ENCODE measurements at places on chromosomes 13 and 19.

- no peak for DNase-seq
Measured at GRCh38 chr13:56066321-56066720, 1074.4 kb upstream of the PRR20A start.

- no peak for DNase-seq
Measured at GRCh38 chr13:49608651-49609331, 19.5 kb upstream of the ARL11 start.

- DNase-seq = no peak
Measured at GRCh38 chr13:96551546-96551945, 442.7 kb downstream of the OXGR1 start.

GRCh38 chr19:21587117-21587461 lies 81.7 kb downstream of the ZNF429 start:
- DNase-seq = no peak

- DNase-seq = peak; percentile 46
Measured at GRCh38 chr19:40523322-40524047, 53.2 kb upstream of the SHKBP1 start.

GRCh38 chr19:17719730-17720400 lies 585 bp downstream of the MAP1S start:
- no peak for DNase-seq

DNA sequence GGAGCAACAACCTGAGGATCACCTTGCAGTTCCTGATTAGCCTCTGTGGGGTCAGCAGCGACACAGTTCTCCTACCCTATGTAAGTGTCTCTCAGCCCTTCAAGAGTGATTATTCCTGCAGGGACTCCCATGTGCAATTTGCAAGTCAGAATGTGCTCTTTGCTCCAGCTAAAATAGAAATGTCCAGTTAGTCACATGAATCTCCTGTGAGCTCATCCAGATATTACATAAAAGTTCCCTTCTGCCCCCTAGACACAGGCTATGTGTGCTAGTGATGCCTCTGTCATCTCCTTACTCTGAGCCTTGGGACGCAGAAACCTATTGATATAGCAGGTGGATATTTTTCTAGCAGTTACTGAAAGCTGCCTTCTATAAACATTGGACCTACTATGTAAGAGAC lies 105.5 kb downstream of the ZAR1L start:
- no peak for DNase-seq

- no peak for DNase-seq
Measured at GRCh38 chr19:45305007-45305406, 17.7 kb downstream of the CKM start.

GRCh38 chr19:38665219-38665931 lies 17.9 kb downstream of the ACTN4 start:
- no peak for DNase-seq

DNA sequence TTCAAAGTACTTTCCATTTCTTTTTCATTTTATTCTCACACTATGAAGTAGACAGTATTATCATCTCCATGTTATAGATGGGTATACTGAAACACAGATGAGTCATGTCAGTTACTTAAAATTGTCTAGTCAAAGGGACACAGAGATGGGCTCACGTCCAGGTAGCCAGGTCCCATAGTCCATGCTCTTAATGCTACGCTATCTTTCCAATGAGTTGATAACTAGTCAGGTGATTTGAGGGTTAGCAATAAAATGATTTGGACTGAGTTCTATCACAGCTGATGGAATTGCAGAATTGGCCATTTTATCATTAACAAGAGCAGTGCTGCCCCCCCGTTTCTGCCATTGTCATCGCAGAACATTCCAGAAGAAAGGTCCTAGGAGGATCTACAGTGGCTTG lies 318.9 kb downstream of the DLEU7 start:
- DNase-seq = no peak

GRCh38 chr19:55348317-55349034 lies 6.0 kb downstream of the COX6B2 start:
- DNase-seq = no peak

- DNase-seq = no peak
Measured at GRCh38 chr13:25232937-25233515, 54.3 kb downstream of the MTMR6 start.

DNA sequence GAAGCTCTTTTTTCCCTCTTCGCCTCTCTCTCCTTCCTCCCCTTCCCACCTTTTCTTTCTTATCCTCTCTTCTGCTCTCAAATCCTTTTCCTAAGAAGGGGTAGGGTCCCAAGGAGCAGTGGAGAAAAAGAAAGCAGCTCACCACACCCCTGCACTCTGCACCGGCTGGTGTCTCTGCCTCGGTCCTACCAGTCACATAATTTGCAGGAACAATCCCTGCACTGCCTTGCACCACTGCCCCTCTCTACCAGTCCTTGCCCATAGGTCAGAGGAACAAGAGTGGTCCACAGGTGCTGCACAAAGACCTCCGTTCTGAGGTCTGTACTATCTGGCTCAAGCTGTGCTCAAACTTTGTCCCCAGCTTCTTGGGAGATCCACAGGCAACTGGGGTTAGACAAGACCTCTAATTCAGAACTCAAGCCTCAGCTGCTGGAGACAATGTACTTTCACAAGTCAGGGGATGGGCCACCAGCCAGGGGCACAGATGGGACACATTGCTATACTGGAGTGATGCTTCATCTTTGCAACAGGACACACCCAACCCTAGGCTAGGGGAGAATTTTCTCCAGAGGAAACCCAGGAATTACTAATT lies 125.4 kb upstream of the ZNF507 start:
- DNase-seq = no peak

DNA sequence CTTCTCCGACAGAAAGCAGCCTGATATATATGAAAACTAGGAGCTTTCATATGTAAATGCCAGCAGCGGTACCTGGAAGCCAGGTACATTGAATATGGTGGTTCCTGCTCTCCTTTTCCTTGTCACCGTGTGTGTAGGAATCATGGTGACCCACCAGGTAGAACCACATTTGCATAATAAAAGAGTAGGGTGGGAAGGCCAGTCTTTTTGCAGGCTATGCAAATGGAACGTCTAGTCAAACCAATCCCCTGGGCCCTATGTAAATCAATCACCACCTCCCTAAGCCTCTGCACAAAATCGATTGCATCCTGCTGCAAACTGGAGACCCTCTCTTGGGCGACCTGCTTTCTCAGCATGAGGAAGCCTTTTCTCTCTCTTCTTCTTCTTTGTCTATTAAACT lies 22.2 kb upstream of the ZNF181 start:
- no peak for DNase-seq

- no peak for DNase-seq
Measured at GRCh38 chr13:64697226-64697625, 2532.9 kb downstream of the PCDH9 start.

DNA sequence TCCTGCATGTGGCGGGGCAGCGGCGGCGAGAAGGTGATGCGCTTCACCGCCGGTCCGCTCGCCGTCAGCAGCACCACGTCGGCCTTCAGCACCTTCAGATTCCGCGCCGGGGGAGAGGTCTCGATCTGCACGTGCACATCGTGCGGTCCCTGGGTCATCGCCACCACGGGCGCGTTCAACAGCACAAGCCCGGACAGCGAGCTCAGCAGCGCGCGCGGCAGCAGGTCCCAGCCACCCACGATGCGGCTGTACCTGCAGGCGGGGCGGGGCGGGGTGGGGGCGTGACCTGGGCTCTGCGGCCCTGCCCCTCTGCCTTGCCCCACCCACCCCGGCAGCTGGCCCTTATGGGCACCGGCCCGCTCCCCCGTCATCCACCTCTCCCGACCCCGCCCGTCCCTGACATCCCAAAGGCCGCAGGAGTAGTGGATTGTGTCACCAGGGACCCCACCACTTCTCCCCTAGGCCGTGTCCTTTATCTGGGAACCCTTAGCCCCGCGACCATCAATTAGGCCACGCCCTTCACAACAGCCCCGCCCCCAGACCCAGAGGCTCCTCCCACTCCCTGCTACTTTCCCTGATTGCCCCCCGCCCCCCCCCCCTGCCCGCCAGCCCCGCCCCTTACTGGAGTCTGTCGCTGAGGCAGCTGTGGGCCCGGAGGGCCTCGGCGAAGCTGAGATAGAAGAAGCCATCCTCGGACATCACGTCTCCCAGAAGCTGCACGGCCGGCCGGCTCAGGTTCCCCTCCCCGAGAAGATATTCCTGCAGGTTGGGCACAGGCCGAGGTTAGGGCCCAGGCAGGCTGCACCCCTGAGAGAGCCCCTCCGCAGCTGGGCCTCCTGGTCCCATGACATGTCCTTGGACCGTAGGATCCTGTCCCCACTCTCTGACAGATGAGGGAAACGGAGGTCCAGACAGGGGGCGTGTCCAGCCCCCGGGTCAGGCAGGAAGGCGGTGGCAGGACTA lies 6.1 kb downstream of the IL4I1 start:
- DNase-seq = peak; percentile 60

DNA sequence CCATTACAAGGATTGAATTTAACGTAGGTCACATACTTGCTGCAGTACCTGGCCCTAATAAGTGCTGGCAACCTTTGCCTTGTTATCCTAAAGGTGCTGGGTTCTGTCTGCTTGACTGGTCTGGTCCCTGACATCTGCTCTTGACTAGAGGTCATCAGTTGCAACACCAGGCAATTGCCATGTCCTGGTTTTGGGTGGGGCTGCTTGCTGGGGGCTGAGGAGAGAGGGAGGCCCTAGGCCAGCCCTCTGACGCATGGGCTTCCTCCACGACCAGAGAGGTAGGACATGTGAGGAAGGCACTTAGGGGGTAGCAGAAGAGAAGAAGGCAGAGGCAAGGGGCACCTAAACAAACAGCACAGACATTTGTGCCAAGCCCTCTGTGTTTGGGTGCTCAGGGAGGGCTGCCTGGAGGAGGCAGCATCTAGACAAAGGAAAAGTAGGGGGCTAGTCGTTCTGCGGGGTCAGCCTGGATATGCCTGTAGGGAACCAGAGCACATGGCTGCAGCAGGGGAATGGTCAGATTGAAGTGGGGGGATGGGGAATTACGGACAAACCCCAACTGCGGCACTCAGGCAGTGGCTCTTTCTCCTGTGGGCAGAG lies 21.7 kb downstream of the VSTM2B start:
- no peak for DNase-seq

DNA sequence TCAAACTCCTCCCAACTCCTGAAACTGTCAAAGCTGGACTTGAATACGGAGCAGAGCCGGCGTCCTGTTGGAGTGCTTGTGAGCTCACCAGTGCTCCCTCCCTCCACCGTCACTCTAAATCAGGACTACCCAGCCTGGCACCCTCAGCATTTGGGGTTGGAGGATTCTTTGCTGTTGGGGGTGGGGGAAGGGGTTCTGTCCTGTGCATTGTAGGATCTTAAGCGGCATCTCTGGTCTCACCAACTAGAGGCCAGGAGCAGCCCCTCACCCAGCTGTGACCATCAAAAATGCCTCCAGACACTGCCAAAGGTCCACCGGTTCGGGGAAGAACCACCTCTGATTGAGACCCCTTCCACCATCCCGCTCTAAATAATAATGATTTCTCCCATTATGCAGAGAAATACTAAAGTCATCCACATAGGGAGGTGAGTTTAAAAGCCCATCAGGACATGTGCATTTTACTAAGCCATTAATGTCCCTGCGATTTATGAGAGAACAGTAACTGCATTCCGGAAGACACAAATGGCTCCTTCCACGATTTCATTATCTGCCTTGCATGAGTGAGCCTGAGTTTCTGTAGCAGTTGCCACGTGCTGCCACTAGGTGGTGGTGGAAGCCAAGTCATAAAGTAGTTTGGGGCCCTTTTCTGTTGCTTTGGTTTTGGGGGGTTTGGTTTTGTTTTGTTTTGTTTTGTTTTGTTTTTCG lies 16.1 kb upstream of the USP29 start:
- peak; percentile 24 for DNase-seq

DNA sequence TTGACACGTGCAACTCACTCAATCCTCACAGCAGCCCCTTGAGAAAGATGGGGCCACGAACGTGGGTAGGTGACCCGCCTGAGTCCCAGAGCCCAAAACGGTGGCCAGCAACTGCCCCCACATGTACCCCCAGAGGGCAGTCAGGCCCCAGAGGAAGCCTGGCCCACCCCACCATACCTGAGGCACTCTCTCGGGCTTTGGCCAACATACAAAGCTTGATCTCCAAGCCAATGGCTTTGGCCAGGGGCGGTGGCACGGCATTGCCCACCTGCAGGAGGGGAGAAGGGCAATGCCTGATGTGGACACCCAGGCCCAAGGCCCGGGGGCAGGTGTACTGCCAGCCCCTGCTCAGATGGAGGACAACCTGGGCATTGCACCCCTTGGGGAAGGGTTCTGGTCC lies 14.3 kb upstream of the EIF3G start:
- DNase-seq = no peak

- DNase-seq = no peak
Measured at GRCh38 chr19:36112678-36113077, 1.7 kb downstream of the OVOL3 start.

GRCh38 chr19:28606269-28607032 lies 606.5 kb downstream of the UQCRFS1 start:
- DNase-seq = no peak

DNA sequence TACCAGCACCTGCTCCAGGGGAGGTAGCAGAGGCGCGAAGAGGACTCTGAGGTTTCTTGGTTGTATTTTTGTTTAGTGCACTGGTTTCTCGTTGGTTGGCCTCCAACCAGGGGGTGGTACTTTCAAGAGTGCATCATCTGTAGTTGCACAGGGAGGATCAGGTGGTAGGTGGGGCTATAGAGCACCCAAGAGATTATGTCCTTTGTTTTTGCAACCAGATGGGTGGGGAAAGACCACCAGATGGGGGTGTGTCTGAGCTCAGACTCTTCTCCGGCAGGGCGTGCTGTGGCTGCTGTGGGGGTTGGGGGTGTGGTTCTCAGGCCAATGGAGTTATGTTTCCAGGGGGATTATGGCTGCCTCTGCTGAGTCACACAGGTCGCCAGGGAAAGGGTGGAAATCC lies 254.4 kb upstream of the KLF12 start:
- no peak for DNase-seq

GRCh38 chr19:47296036-47296435 lies 13.6 kb upstream of the C5AR1 start:
- peak; percentile 70 for DNase-seq

DNA sequence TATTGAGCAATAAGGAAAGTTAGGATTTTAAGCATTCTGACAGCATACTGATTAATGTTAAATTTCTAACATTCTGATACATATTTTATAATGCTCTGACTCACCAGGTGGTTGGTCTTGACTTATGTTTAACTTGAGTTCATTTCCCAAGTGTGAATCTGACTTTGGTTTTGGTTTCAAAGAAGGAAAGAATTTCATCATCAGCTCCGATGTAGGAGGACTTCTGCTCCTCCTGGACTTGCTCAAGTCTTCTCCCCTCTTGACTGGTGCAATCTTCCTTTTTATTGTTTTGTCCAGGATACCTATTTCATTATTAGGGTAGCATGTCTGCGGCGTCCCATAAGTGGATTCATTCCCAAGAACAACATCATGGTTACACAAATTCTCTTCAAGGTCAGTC lies 141.3 kb downstream of the RNF17 start:
- DNase-seq = no peak

- no peak for DNase-seq
Measured at GRCh38 chr19:54949412-54949811, 2.1 kb upstream of the NLRP7 start.

DNA sequence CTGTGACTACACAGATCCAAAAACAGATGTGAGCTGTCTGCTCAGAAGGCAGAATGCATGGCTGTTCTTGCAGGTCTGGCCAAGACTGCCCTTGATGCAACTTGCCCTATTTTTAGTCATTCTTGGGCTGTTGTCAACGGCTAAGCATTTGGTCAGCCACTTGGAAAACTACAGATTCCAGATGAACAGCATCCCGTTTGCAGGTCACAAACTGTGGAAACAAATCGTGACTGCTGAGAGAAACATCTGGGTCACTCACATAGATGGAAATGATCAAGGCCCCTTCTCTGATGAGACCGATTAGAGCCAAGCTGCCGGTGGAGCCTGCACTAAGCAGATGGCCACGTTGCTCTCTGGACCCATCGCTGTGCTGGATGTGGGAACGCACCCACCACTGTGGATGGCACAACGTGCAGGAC lies 15.4 kb upstream of the METTL21C start:
- DNase-seq = no peak

- DNase-seq = no peak
Measured at GRCh38 chr13:42820451-42820850, 39.1 kb downstream of the FAM216B start.

All from stimulated activated CD4-positive, alpha-beta T cell treated with anti-CD3 and anti-CD28 coated beads, Interleukin-4, amount 100 ng/mL, for 48 hours (primary cell).